ENCODE measurements at places on chromosomes 7 and 10. TPM values are rescaled to one million over a fixed set of nuclear protein-coding genes. Genes with fewer than 3 reads are reported as not detected.

DNA sequence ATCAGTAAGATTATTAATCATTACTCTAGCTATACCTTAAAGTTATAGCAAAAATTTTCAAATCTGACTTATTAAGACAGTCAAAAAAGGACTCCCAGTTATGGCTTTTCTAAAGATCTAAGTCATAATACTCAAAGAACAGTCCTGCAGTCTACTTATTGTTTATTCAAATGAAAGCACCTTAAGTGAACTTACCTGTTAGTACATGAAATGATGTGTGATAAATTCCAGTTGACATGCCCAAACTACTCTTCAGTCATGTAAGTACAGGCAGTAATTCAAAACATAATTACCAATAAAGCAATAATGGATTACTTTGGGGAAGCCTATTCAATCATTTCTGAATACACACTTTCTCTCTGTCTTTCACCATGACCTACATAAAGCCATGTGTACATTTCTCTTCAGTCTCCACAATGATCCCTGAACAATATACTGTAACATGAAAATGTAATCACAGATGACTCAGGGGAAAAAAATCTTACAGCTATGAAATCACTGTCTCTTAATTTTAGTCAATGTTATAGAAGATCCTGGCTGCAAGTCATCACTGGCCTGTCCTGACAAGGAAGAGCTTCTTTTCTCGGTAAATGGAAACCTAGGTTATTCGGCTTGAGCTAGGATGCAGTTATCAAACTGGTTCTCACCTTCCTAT, 420.7 kb upstream of the LRRTM3 start:
- no peaks in the 10 kb centered on the region for H3K4me1 ChIP-seq
- H3K27me3 ChIP-seq: no peaks in the 10 kb centered on the region
- no peaks in the 10 kb centered on the region for H3K36me3 ChIP-seq
- DNase-seq: no peak
- H3K27ac ChIP-seq: no peak overlapping the region
- H3K4me3 ChIP-seq: no peak overlapping the region

DNA sequence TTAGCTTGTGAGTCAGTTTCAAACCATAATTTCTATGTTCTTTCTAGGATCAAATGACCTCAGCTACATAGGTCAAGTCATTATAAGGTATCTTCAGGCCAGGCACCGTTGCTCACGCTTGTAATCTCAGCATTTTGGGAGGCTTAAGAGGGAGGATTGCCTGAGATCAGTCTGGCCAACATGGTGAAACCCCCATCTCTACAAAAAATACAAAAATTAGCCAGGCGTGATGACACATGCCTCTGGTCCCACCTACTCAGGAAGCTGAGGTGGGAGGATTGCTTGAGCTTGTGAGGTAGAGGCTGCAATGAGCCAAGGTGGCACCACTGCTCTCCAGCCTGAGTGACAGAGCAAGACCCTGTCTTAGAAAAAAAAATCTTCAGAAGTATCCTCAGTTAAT, 362.3 kb downstream of the GATA3 start:
- H3K27me3 ChIP-seq: no peaks in the 10 kb centered on the region
- DNase-seq: no peak
- H3K4me1 ChIP-seq: peaks cover 48% of the 10 kb centered on the region

DNA sequence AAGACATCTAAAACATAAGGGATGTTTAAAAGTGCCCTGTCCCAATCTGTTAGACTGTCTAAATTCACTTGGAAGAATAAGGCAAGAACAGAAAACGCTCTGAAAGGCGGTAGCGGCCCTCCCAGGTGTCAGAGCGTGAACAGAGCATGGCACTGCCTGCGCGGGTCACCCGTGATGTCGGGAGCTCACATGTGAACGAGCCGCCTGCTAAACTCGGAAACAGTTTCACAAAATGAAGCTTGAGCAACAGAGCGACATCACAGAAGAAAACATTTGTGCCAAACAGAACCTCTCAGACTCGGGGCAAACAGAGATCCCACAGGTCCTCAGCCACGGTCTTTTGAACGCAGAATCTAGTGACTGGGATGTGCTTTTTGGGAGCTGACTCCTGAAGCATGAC, 12.8 kb downstream of the BRI3 start:
- peaks cover 9% of the 10 kb centered on the region for H3K4me1 ChIP-seq
- H3K36me3 ChIP-seq: peaks cover 2% of the 10 kb centered on the region
- no peak for DNase-seq
- H3K27ac ChIP-seq: peak overlapping the region; percentile 85
- no peaks in the 10 kb centered on the region for H3K27me3 ChIP-seq
- no peak overlapping the region for H3K4me3 ChIP-seq

- H3K27ac ChIP-seq: no peak overlapping the region
- H3K4me3 ChIP-seq: no peak overlapping the region
- H3K27me3 ChIP-seq: no peaks in the 10 kb centered on the region
- no peaks in the 10 kb centered on the region for H3K4me1 ChIP-seq
- no peak for DNase-seq
Observed at GRCh38 chr10:45627412-45628048, 45.0 kb downstream of the ZFAND4 start.

GRCh38 chr7:93751421-93751820, 139.1 kb downstream of the TFPI2 start:
- no peak overlapping the region for H3K27ac ChIP-seq
- no peak for DNase-seq
- H3K36me3 ChIP-seq: no peaks in the 10 kb centered on the region
- H3K27me3 ChIP-seq: no peaks in the 10 kb centered on the region
- no peak overlapping the region for H3K4me3 ChIP-seq

DNA sequence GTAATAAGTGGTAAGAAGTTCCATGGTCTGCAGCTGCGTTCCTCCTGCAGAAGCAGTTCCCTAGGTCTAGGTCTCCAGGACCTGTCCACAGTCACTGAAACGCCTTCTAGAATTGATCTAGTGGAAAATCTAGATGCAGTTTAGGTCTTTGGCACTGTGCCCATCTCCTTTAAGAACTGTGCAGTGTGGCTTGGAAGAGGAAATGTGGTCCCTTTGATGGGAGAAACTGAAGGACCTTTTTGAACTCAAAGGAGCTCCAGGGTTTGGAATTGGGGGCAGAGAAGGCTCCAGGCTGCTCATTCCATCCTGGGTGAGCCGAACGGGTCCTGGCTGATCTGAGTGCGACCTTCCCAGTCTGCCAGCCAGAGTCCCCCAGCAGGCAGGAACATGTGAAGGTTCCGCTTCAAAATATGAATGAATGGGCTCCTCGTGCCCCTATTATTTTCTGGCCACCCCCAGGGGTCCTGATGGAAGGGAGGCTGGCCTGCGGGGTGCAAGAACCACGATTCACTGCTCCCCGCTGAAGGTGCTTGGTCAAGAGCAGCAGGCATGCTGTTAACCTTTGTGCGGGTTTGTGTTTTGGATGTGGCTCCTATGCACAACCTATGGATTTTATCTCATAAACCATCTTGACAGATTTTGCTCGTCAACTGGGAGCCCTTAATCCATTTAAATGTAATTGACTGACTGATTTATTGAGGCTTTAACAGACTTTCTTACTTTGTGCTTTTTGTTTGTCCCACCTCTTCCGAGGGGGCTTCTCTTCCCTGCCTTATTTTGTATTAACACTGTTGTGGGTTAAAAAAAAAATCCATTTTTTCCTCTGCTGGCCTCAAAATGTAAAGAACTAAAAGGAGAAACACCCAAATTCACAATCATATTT, 36.7 kb downstream of the ZNF467 start:
- no peak overlapping the region for H3K4me3 ChIP-seq
- peaks cover 3% of the 10 kb centered on the region for H3K4me1 ChIP-seq
- H3K27ac ChIP-seq: no peak overlapping the region
- H3K36me3 ChIP-seq: no peaks in the 10 kb centered on the region
- H3K27me3 ChIP-seq: no peaks in the 10 kb centered on the region

DNA sequence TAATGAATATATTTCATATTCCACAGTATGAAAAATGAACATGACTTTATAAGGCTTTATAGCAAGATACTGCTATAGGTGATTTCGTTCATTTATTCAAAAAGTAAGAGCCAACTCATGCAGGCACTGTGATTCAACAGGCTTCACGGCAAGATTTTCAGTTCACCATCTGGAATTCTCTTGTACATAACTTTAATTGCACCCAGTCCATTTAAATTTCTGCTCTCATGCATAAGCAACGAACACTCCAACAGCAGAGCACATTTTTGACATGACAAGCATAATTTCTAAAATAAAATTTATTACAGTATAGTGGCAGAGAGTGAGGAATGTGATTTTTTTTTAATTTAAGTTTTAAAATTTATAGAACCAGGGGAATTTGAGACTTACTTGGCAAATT, 436.1 kb downstream of the PHTF2 start:
- no peak overlapping the region for H3K4me3 ChIP-seq
- no peaks in the 10 kb centered on the region for H3K36me3 ChIP-seq
- H3K4me1 ChIP-seq: no peaks in the 10 kb centered on the region
- no peak overlapping the region for H3K27ac ChIP-seq

DNA sequence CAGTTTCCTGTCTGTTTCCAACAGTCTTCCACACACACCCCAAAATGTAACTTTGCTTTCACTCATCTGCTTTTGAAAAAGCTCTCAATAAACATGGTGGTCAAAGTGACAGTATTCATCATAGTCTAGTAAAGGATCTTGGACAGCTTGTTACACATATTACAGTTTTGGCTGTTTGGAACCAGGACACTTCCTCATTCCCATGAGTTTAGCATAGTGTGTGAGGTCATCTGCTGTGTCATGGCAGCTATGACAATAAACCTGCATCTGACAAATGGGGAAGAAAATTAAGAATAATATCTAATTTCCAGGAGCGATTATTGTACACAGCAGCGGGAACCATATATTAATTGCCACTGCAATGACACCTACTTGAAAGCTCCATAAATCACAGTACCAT, 184.3 kb upstream of the SLC26A5 start:
- DNase-seq: no peak
- H3K27me3 ChIP-seq: no peaks in the 10 kb centered on the region
- H3K4me3 ChIP-seq: no peak overlapping the region
- H3K27ac ChIP-seq: no peak overlapping the region

The ATP5MK gene
- total RNA-seq: 369 TPM

The CHST3 gene
- total RNA-seq: 46.0 TPM

The CPVL gene
- 109 TPM for total RNA-seq

The CFAP46 gene
- total RNA-seq: 1.0 TPM

The MYL7 gene
- 16.2 TPM for total RNA-seq

The ANXA8 gene
- 14.1 TPM for total RNA-seq

The H2BK1 gene
- total RNA-seq: not detected

The TET1 gene
- 19.1 TPM for total RNA-seq

Data from Caco-2 (cell line).